ENCODE measurements at places on chromosomes 13 and 19. TPM values are rescaled to one million over a fixed set of nuclear protein-coding genes. Genes with fewer than 3 reads are reported as not detected.

The RASAL3 gene
- total RNA-seq, result not detected

The MATK gene
- total RNA-seq, result not detected

The KLC3 gene
- not detected for total RNA-seq

The PEX11G gene
- total RNA-seq, result 3.0 TPM

The ZNF625 gene
- 5.0 TPM for total RNA-seq

The GARIN5A gene
- 4.6 TPM for total RNA-seq

The KLK15 gene
- total RNA-seq, result not detected

The MAMSTR gene
- total RNA-seq, result 1.2 TPM

The LSR gene
- total RNA-seq, result 3.6 TPM

The IGFL2 gene
- total RNA-seq, result 0.58 TPM

The MUC16 gene
- total RNA-seq, result 0.05 TPM

The PCSK4 gene
- 2.7 TPM for total RNA-seq

Measured in motor neuron (in vitro differentiated cells).